ENCODE measurements at places on chromosomes 3 and 15.

GRCh38 chr15:90062973-90063769 lies 39.1 kb downstream of the IDH2 start:
- DNase-seq: no peak

DNA sequence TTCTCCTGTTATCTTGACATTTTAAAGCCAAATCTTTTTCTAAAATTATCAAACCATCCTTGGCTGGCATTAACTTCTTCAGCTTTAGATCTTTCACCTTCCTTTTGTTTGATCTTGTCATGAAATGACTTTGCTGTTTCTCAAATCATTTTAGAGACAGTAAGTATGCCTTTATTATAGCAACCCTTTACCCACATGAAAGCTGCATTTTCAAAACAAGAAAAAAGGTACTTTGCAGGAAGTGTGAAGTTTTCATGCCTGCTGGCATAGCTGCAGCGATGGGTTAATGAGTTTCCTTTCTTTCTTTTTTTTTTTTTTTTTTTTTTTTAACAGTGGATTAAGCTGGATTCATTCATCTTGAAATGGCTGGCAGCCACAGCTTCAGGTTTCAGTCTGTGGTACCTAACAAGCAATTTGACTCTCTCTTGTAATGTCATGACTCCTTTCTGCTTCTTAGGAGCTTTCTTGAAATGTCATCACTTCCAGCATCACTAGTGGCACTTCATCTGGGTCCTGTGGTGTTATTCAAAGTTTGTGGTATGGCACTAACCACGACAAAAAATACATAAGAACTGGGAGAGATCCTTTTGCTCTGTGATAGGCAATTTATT lies 18.8 kb downstream of the SLC25A26 start:
- DNase-seq: no peak

DNA sequence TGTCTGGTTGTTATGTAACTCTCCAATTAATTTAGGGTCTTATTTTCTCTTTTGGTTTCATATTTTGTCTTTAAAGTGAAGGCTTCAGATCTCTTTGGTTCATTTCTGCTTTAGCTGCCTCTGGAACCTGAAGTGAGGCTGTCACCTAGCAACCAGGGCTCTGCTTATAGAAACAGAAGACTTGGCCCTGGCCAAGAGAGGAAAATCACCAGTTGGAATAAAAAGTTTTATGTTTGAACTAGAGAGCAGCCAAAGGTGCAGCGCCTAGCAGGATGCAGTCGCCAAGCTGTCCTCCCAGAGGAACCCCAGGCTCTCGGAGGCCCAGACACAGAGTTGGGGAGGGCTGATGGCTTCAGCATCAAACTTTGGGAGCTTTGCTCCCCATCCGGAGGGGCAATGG lies 41.1 kb downstream of the LYZL4 start:
- no peak for DNase-seq

DNA sequence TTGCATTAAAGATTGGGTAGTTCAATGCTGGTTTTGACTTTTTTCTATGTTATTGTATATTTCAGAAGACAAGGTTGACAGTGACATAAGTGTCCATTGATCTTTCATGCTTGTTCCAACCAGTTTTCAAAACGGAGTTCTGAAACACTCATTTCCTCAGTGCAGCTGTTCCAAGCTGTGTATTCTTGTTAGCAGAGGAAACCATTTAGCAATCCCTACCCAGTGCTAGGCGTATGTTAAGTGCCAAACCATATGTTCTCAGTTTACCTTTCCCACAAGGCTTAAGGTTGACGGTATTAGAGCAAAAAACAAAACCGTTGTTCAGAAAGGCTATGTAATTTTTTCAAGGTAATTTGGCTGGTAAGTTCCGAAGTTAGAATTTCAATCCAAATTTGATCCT lies 9.1 kb downstream of the ATOSA start:
- no peak for DNase-seq

DNA sequence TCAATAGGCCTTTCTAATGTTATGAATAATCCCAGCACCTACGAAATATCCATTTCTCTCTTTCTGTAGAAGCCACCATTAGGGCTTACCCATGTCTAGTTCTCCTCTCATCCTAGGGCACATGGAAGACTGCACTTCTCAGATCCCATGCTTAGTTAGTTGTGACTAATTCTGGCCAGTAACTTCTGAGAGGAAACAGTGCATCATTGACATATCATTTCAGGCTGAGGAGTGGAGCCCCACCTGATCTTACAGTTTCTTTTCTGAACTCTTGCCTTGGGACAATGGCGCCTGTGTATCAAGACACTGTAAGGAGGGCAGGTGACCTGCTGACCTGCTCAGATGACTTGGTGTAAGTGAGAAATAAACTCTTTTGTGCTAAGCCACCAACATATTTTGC lies 39.4 kb upstream of the TBL1XR1 start:
- DNase-seq: no peak

DNA sequence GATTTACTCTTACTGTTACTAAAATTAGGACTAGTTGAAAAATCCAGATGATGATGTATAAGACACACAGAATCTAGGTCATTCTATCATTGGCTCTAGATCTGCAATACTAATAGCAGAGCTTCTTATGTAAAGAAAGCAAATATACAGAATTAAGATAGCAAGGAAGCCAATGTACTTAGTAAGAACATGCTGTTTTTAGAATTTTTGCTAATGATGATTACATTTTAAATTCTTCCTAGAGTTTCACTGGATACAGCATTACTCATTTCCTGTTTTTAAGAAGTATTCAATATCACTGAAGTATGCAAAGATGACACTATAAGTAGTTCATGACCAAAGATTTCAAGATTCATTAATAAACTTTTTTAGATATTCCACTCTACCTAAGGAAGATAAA lies 60.7 kb downstream of the CFAP20DC start:
- no peak for DNase-seq

GRCh38 chr3:153096731-153097131 lies 65.3 kb upstream of the RAP2B start:
- DNase-seq: no peak

GRCh38 chr3:37701734-37702433 lies 159.8 kb upstream of the CTDSPL start:
- no peak for DNase-seq

- DNase-seq: no peak
Measured at GRCh38 chr15:45641374-45641781, 6.5 kb downstream of the SQOR start.

DNA sequence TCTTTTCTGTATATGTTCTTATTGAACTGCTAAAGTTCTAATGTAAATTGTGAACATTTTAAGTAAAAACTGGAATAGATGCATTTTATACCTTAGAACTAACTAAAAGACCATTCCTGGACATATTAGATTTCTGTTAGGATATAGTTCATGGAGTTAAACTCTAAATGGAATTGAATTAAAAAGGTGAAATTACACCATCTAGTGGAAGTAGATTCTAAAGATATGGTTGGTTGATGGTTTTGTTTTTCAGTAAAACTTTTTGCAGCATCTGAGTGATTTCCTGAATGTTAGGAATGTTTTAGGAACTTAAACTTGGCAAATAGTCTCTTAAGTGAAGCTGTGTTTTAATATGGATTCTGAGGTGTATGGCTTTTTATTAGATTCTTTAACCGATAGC lies 96.8 kb downstream of the SLMAP start:
- DNase-seq: no peak

DNA sequence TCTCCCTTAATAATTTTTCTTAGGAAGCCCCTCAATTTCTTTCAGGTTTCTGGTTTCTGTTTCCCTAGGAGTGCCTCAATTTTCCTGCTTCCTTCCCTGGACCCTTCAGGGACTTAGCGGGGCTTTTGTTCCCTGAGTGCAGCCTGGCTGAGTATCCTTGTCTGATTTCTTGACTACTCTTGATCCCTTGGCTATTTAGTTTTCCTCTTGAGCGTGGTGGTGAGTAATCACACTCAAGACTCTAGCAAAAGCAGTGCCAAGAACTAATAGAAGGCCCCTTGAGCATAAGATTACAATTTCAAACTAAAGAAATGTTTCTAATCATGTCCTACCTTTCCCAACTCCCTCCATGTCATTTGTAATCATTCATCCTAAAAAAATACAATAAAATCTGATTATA lies 94.3 kb upstream of the C3orf80 start:
- DNase-seq: no peak

- no peak for DNase-seq
Measured at GRCh38 chr3:26015752-26016151, 225.9 kb downstream of the OXSM start.

DNA sequence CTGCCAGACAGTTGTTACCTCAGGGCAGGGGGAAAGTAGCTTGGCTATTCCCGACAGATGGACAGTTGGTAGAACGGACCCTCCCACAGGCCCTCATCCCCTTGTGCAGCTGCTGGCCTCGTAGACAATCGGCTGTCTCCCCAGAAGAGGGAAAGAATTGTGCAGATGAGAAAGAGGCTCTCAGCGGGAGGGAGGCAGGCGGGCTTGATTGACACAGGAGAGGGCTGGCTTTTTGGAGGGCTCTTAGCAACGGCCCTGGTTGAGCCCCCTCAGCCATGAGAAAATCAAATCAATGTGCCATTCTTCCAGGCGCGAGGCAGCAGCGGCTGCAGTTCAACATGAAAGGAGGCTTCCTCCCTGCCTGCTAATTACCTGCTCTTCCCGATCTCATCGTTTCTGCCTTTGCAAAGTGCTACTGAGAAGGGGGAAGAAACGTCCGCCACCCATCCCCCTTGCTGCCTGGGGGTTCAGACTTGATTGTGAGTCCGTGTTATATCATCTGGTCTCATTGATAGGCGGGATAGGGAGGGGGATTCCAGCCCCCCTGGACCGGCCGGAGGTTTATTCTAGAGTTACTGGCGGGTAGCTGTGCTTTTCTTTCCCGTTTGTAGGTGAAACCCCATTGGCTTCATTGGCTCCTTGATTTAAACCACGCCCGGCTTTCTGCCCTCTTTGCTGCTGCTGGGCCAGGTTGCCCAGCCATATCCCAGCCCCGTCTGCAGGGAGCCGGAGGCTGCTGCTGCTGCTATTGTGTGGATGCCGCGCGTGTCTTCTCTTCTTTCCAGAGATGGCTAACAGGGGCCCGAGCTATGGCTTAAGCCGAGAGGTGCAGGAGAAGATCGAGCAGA lies at the start of gene TAGLN3:
Gene TAGLN3 (plus strand): TSS at position 287 of the 848 bp plus-strand sequence. CDS start 501 bp downstream, at position 788.
- DNase-seq: no peak

Data from stimulated activated CD4-positive, alpha-beta T cell treated with anti-CD3 and anti-CD28 coated beads, Interleukin-12 subunit alpha, Interleukin-12 subunit beta, amount 100 ng/mL, for 4 hours (primary cell).